ENCODE measurements at places on chromosomes 2 and 18. TPM values are rescaled to one million over a fixed set of nuclear protein-coding genes. Genes with fewer than 3 reads are reported as not detected.

- peak; percentile 46 for DNase-seq
Measured at GRCh38 chr2:127807678-127808353, 3.2 kb downstream of the WDR33 start.

PSTPIP2 gene
- total RNA-seq: 1.1 TPM

GRCh38 chr2:136191041-136191440 is 73.1 kb upstream of the CXCR4 start:
- no peak for DNase-seq

SLC4A3 gene
- total RNA-seq: 0.22 TPM

AGXT gene
- total RNA-seq: not detected

GRCh38 chr2:17878281-17879136 is at the start of gene KCNS3:
Gene KCNS3, plus strand, starts transcription at chr2:17878667. Its CDS starts 52,342 bp downstream, at chr2:17931009.
- DNase-seq: peak; percentile 31

GRCh38 chr18:62584241-62585120 is 61.7 kb downstream of the ZCCHC2 start:
- DNase-seq: peak; percentile 90

ALMS1 gene
- total RNA-seq: 5.2 TPM

DNA sequence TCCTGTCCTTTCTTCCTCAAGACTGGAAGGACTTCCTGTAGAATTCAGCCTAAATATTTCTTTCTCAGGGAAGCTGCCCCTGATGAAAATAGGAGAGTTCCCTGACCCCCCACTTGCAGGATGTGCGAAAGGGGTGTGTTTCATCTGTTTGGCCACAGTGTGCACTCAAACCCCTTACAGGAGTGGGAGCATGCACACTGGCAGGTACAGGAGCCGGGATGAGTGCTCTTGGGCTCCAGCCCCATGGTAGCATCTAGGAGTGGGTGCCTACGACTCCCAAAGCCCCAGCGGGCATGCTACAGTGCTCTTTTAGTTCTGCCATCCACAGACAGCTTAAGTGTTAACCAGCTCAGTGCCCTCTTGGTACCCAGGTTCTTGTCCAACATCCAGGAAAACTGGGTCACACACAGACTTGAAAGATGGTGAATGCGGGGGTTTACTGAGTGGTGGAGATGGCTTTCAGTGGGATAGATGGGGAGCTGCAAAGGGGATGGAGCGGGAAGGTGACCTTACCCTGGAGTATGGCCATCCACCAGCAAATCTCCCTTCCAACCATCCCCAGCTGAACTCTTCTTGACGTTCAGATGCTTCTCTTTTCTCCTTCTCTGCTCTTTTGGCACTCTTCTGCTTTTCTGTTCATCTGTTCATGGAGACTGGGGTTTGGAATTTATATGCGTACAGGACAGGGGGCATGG is 295.0 kb upstream of the NCKAP5 start:
- no peak for DNase-seq

GRCh38 chr2:218436992-218437391 is 18.1 kb downstream of the VIL1 start:
- DNase-seq: no peak

DNA sequence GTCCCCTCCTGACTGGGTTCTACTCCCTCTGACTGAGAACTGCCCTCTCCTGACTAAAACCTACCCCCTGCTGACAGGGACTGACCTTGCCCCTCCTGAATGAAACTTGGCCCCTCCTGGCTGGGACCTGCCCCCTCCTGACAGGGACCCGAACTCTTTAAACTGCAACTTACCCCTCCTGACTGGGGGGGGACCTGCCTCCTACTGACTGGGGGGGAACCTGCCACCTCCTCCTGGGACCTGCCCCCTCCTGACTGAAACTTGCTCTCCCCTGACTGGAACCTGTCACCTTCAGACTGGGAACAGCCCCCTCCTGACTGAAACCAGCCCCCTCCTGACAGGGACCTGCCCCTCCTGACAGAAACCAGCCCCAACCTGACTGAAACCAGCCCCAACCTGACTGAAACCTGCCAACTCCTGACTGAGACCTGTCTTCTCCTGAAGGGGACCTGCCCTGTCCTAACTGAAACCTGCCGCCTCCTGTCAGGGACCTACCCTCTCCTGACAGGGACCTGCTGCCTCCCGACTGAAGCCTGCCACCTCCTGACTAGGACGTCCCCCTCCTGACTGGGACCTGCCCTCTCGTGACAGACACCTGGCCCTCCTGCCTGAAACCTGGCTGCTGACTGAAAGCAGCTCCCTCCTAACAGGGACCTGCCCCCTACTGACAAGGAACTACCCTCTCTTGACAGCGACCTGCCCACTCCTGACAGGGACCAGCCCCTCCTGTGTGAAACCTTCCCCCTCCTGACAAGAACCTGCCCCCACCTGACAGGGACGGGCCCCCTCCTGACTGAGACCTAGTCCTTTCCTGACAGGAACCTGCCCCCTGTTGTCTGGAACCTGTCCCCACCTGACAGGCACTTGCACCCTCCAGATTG is 87.1 kb downstream of the PXDN start:
- DNase-seq: no peak

ZNF513 gene
- total RNA-seq: 4.8 TPM

DNA sequence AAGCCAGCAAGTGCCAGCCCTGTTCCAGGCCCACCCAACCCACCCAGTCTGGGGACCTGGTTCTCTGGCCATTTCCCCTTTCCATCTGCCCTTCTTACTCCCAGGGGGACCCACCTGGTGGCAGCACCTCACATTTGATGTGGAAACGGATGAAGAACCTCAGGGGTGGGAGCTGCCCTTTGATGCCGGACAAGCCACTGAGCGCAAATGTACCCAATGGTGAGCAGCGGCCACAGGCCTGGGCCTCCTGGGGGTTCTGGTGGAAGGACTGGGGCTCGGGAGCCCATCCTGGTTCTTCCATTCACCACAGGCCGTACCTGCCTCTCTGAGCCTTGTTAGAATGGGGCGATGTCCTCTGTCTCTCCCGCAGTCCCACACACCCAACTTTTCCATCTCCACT is 84.7 kb downstream of the EPAS1 start:
- DNase-seq: no peak

- DNase-seq: no peak
Measured at GRCh38 chr18:44592639-44593038, 88.0 kb upstream of the SETBP1 start.

RPRM gene
- total RNA-seq: not detected

DNA sequence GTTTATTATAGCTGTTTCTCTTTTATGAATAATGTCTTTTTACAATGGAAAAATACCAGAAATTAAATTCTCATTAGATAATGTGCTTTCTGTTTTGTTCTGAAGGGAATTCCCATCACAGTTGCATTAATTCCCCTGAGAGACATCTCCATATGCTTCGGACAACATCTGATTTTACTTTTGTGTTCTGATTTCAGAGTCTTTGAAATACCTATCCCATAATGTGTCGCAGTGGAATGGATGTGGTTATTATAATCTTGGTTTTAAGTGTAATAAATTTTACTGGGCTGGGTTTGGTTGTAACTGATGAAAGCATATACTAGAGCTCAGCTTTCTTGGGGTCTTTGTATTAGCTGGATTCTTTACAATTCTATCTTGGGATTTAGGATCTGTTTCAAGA is 12.5 kb downstream of the SPTBN1 start:
- DNase-seq: no peak

DNA sequence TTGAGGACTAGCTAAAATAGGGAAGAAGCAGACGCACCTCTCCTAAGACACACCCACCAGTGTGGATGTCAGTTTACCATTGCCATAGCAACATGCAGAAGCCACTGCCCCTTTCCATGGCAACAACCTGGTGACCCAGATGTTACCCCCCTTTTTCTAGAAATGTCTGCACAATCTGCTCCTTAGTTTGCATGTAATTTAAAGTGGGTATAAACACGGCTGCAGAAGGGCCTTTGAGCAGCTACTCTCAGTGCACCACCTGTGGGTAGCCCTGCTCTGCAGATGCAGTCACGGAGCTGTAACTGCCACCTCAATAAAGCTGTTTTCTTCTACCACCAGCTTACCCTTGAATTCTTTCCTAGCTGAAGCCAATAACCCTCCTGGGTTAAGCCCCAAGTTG is 87.1 kb downstream of the FBXO15 start:
- DNase-seq: no peak

DNA sequence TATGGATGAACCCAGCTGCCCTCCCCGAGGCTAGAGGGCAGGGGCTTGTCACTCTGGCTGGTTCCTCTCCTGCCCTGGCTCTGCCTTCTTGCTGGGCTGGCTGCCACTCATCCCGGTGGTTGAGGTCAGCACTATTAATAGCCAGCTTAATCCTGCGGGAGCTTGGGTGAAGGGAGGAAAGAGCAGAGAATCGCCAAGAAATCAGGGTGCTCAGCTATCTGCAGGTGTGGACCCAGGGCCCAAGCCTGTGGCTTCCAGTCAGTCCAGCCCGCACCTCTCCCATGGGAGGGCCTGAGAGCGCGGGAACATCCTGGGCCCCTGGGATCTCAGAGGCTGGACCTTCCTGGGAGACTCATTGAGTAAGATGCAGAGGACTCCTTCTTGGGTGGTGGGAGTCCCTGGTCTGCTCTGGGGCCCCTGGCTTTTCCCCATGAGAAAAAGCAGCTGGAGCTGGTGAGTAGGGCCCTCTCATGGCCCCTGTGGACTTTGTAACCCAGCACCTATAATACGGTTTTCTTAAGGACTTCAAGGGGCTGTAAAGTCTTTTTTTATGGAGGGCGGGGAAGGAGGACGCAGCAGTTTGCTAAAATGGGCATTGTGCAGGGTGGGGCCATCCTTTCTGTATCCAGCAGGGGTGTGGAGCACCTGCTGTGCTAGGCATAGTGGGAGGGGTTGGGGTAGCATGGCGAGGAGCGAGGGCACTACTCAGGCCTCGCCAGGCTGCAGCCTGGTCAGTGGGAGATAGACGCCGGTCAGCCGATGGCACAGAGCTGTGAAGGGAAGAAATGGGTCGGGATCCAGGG is 27.4 kb upstream of the CNNM3 start:
- DNase-seq: no peak

DNA sequence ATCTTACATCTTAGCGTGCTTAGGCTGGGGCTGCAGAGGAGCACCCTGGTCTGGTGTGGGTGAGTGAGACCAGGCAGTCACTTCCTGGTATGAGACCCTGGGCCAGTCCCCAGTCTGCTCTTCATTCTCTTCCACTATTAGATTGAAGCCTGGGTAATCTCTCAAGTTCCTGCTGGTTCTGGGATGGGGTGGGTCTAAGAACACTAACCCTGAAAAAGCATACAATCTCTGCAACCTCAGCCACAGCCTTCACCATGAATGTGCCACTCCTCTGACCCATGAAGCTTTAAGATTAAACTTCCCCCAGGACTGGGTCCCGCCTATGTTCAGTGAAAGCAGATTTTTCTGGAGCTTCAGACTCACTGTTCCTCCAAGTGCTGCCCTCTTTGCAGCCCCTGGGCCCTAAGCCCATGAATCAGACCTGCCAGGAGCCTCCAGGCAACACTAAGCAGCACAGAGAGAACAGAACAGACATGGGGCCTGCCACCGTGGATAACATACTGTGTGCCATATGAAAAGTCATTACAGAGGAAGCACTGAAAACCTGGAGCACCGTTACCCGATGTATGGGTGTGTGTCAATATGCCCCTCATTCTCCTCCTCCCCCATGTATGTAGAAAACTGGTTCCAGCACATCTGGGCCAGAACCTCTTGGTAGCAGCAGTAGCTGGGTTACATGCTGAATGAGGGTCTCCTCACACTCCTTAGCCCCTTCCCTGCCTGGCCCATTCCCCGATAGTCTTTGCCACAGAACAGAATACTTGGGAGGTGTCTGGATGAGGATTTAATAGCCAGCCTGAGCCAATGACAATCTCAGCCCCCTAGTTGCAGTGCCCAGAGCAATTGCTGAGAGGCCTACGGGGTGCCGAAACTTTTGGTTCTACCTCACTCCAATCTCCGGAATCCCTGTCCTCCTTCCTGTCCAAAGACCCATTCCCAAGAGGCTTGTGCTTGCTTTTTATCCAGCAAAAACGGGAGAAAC is 2.7 kb upstream of the SIX2 start:
- DNase-seq: no peak

DNA sequence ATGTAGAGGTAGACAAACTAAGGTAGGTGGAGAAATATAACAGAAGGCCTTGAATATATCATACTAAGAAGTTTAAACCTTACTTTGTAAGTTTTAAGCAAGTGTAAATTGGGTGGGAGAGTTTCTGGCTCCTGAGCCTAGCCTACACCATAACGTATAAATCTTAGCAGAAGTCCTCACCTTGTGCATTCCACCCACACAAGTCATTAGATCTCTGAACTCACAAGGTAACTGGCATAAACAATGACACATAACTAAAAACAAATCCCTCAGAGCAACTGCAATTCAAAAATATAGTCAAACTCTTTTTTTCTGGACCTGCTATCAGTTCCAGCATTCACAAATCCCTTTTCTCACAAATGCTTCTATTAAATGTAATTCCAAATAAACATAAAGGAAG is 9.4 kb downstream of the REV1 start:
- DNase-seq: peak; percentile 31

KIAA2012 gene
- not detected for total RNA-seq

- DNase-seq: peak; percentile 60
Measured at GRCh38 chr2:72198532-72199241, 51.0 kb upstream of the CYP26B1 start.

GRCh38 chr2:209986415-209986814 is 16.0 kb upstream of the RPE start:
- no peak for DNase-seq

MC4R gene
- total RNA-seq: not detected

GRCh38 chr18:56748698-56749268 is 97.6 kb downstream of the WDR7 start:
- peak; percentile 65 for DNase-seq

DNA sequence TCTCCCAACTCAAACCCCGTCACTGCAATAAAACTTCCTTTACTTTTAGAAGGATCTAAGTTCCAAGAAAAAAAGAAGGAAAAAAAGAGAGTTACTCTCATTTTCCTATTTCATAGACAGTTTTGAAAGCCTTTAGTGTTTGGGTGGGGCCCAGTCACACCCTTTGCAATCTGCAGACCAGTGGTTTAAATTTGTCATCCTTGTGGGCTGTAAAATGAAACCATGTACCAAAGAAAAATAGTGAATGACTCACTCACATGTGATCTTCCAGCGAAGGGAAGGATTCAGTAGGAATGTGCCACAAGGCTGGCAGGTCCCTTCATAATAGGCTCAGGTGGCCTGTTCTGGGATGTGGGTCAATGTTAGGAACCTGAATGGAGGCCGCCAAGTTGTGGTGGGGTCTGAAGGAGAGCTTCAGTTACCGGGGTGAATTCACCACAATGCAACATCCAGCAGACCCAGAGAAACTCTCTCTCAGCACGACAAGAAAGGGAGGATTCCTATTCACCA is 28.3 kb downstream of the ANXA4 start:
- peak; percentile 65 for DNase-seq

- no peak for DNase-seq
Measured at GRCh38 chr2:27771202-27771547, 344 bp upstream of the MRPL33 start.

GRCh38 chr2:75098856-75099255 is 100.5 kb downstream of the TACR1 start:
- DNase-seq: peak; percentile 24

TTR gene
- not detected for total RNA-seq

Measured in lung microvascular endothelial cell (primary cell).